ENCODE measurements at places on chromosomes 3 and 15.

DNA sequence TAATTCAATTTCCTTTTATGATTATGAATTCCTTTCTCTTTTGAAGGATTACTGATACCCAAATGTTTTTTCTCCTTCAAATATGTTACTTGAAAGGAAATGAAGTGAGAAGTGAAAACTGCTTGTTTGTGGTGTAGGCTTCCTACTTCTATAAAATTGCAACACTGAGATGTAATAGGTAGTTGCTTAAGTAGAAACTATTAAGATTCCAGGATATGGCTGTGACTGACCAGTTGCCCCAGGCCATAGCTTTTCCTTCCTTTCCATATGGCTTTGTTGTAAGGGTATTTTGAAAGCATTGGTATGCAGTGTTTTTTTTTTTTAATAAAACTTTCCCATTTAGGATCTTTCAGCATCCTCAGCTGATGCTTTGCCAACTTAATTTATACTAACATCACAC is 28.5 kb downstream of the DNAJC13 start:
- DNase-seq = no peak

- DNase-seq = no peak
Observed at GRCh38 chr3:191328383-191328961, 722 bp upstream of the CCDC50 start.

- DNase-seq = no peak
Observed at GRCh38 chr3:60240492-60240891, 1010.8 kb downstream of the FHIT start.

- DNase-seq = peak; percentile 88
Observed at GRCh38 chr15:40357723-40358470, at the start of gene DISP2. DISP2 (plus strand) TSS chr15:40358219; CDS start chr15:40358322, 103 bp downstream.

DNA sequence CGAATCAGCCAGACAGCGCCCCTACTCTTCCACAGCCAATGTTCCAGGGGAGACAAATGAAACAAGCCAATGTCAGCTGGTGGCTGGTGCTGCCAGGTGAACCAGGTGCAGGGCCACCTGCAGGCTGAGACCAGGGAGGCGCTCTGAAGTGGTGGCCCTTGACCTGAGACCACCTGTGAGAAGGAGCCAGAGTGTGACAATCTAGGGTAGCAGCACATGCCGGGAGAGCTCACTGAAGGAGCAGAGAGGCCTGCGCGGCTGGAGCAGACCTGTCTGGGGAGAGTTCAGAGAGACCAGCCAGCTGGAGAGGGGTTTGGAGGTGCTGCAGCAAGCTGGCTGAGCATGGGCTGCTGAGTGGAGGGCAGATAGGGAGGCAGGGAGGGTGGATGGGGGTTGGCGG is 693 bp upstream of the STAB1 start:
- no peak for DNase-seq

DNA sequence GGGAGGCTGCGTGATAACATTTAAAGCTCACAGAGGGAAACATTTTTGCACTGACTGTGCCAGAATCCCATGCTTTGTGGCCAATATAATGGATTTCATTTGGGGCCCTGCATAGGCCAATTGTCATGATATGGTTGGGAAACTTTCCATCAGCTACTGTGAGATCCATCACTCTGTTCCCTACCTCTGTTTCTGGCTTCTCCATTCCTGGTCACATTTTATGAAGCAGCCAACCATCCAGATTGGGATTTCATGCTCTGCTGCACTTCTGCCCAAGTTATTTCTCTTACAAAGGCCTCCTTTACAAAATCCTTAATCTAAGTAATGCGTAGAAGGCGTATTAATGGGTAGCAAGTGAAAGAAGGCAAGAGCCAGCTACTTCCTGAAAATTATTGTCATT is 221.1 kb downstream of the LRTM1 start:
- DNase-seq = no peak

- DNase-seq = no peak
Observed at GRCh38 chr3:98322101-98322500, 31.6 kb upstream of the OR5K4 start.

GRCh38 chr3:50193746-50194127 is 2.3 kb downstream of the GNAT1 start:
- DNase-seq = no peak
